ENCODE measurements at places on chromosomes 1 and 21.

- no peak for DNase-seq
Measured at GRCh38 chr1:8976896-8977450, 31.3 kb downstream of the CA6 start.

GRCh38 chr1:59695252-59695651 is 119.5 kb upstream of the HOOK1 start:
- DNase-seq = no peak

DNA sequence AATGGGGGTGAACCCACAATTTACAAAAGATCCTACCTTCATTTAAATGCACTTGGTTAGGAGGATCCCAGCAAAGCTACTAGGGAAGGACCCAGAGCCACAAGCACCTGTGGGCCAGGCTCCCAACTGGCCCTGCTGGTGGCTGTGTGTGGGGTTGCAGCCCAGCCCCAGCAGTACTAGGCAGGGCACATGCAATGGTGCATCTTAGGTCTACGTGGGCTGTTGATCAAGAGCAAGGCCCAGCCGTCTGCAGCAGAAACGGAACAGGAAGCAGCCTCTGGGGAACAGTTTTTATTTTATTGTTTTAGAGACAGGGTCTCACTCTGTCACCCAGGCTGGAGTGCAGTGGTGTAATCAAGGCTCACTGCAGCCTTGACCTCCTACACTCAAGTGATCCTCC is 134.1 kb upstream of the RAB4A start:
- no peak for DNase-seq

DNA sequence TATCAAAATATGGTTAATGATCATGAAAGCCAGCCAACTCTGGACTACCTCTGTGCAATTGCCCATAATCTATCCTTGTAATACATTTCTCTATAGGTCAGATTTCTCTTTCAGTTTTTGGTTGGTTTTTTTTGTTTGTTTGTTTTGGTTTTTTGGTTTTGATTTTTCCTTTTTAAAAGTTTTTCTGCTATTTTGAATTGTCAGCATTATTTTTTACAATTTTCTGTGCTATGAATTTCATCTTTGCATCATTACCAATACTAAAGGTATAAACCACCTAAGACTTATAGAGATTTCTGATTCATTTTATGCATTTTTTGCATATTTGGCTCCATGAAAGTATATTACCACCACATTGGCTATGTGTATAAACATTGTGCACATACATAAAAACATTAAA is 799.6 kb downstream of the ADGRL2 start:
- DNase-seq = no peak

DNA sequence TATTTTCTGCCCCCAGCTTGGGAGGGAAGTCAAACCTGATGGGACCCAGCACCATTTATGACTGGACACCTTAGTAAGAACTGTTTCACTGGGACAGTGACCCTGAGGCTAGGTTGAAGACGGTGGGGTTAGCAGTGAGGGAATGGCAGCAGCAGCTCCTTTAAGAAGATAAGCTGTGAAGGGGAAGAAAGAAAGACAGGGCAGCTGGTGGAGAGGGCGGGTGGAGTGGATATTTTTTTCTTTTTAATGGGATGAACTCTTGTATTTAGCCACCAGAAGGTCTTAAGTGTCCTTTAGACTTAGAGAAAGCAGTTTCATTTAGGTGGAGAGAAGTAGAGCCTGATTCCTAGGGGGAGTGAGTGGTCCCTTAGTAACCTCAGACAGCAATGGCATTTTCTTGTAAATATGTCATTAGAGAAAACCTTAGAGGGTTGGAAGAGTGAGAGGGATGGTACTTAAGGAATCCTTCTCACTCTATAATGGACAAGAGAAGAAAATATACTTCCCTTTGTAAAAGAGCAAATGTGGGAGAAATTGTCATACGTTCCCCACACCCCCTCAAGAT is 187.5 kb downstream of the HHAT start:
- DNase-seq = no peak

Measured in ACHN (cell line).